Stimulated activated CD4-positive, alpha-beta T cell treated with anti-CD3 and anti-CD28 coated beads, Interleukin-15, amount 100 ng/mL, for 1 hour (primary cell): ENCODE measurements at places on chromosomes 3 and 15.

DNA sequence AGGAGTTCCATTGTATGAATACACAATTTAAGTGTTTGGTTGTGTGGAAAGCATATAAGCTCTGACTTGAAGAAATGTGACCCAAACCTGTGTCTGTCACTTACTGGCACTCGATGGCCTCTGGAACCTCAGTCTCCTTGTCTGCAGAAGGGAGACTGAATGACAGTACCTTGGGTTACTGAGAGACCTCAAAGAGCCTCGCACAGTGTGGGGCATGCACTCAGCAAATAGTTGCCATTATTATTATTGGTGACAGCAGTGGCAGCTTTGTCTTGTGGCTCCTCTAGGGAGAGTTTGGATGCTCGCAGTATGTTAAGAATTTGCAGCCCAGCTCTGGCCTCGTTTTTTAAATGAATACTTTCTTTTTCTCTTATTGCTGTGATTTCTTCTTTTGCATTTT is 43.4 kb downstream of the EEFSEC start:
- DNase-seq, result no peak

GRCh38 chr15:38205526-38206272 is 46.9 kb upstream of the SPRED1 start:
- no peak for DNase-seq

GRCh38 chr15:37885651-37886050 is 48.8 kb upstream of the TMCO5A start:
- DNase-seq, result no peak

GRCh38 chr3:196677353-196677752 is 34.7 kb downstream of the CEP19 start:
- DNase-seq, result no peak

- no peak for DNase-seq
These were observed 38.0 kb downstream of the PRICKLE2 start for GRCh38 chr3:64187065-64187959.

DNA sequence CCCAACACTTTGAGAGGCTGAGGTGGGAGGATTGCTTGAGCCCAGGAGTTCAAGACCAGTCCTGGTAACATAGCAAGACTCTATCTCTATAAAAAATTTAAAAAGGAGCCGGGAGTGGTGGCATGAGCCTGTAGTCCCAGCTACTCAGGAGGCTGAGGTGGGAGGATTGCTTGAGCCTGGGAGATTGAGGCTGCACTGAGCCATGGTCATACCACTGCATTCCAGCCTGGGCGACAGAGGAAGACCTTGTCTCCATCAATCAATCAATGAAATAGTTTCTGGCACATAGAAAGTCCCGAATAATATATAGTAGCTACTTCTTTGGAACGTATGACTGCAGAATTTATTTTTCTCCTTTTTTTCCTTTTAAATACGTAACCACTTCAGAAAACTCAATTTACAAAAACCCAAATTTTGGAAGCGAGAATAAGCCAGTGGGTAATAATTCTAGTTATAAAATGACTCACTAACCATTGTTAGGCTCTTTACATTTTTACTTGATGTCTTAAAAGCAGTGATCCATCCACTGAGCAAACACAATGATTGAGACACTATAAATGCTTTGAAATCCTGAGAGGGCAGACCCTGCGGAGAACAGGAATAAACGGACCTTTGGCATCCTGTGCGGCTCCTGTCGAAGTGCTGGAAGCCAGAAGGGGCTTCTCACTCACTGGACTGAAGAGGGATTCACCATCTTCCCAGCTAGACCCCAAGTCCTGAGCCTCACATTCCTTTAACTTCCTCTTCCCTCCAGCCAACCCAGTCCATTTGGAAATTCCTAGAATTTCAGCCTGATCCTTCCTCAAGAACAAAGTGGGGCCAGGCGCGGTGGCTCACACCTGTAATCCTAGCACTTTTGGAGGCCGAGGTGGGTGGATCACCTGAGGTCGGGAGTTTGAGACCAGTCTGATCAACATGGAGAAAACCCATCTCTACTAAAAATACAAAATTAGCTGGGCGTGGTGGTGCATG is 68.4 kb upstream of the MFGE8 start:
- no peak for DNase-seq

DNA sequence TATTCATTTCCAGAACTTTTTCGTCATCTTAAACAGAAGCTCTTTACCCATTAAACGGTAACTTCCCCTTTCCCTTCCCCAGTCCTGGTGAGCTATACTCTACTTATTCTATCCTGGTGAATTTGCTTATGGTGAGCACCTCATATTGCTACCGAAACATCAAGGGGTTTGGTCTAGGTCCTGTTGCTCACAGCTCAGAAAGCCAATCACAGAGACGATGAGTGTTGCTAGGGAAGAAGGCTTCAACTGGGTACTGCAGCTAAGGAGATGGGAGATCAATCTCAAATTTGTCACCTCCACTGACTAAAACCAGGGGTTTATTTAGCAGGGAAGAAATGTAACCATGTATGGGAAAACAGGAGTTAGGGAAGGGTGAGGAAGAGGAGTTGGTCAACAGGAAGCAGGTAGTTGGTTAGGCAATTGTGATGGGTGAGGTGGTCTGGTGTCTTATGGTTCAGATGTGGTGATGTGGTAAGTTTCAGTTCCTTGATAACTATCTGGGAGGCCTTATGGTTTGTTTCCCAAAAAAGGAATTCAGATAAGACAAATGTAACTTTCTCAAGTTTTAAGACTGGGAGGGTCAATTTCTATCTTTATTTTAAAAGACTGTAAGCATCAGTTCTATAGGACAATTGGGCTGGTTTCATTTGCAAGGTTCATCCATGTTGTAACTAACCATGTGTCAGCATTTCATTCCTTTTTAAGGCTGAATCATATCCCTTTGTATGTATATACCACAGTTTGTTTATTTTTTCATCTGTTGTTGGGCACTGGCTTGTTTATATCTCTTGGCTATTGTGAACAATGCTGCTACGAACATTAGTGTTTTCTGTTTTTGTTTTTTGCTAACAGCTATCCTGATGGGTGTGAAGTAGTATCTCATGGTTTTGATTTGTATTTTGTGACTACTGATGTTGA is 24.3 kb downstream of the ARHGAP11B start:
- DNase-seq, result no peak

- DNase-seq, result no peak
These were observed 31.3 kb upstream of the BLM start for GRCh38 chr15:90685591-90686434.
